ENCODE measurements at places on chromosomes 3 and 15.

- DNase-seq, result no peak
These were observed 219.7 kb upstream of the NAALADL2 start for GRCh38 chr3:174639406-174639805.

GRCh38 chr3:130341882-130342281 lies 3.6 kb upstream of the COL6A5 start:
- no peak for DNase-seq

GRCh38 chr3:127566833-127567232 lies 23.7 kb downstream of the TPRA1 start:
- no peak for DNase-seq

- no peak for DNase-seq
These were observed 105.9 kb downstream of the DUT start for GRCh38 chr15:48437178-48437577.

- DNase-seq, result no peak
These were observed 51.7 kb downstream of the EIF4E3 start for GRCh38 chr3:71673486-71673885.

DNA sequence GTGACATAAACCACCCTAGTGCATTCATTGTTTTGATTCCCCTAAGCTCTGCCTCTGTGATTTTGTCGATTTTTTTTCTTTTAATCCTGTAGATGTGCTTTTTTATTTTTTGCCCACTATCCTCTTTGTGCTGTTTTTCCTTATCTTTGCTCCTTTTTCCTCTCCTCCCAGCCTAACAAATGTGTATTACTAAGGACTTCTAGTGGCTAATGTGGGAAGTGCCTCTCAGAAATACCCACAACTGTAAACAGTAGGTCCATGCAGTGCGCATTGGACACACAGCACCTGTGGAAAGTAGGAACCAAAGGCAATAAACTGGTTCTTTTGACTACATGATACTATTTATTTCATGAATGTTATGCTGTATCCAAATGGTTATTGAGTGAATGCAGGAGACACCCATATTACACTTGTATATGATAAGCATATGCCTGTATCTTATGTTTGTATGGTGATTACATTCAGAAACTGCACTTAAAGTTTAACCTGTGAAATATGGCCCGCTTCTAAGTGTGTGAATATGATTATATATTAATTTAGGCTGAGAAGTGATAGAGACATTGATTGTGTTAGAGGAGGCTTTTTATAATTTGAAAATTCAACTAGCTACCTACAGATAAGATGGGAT lies 147.8 kb downstream of the PLCL2 start:
- peak; percentile 39 for DNase-seq

Measured in Kasumi-1 (cell line).